ENCODE measurements at places on chromosomes 2 and 18.

GRCh38 chr2:206275312-206276055 lies 1.0 kb downstream of the ZDBF2 start:
- no peak for DNase-seq

GRCh38 chr18:22191923-22192322 lies 22.5 kb downstream of the GATA6 start:
- DNase-seq = no peak

GRCh38 chr2:68744366-68744912 lies 9.8 kb downstream of the ARHGAP25 start:
- DNase-seq = no peak

DNA sequence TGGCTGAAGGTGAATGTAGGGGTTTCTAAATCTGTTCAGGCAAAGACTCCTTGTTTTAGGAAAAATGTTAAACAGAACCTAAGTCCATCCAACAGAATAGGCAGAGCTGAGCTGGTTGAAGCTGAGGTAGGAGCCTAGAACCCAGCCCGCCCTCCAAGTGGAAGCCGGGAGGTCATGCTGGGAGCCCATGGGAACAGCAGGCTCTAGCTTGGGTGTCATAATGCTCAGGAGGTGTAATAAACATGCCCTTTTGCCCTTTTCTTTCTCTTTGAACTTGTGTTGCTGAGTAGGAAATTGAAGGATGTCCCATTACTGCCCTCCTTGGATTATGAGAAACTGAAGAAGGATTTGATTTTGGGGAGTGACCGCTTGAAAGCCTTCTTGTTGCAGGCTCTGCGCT lies 60.3 kb downstream of the ARMC9 start:
- no peak for DNase-seq

Data from liver (tissue), 10 donors.